Cerebellar cortex (tissue), 1 donor: ENCODE measurements at places on chromosomes 11 and 22.
A peak's percentile ranks its signal among the peaks of the same experiment; 100 is the strongest.

DNA sequence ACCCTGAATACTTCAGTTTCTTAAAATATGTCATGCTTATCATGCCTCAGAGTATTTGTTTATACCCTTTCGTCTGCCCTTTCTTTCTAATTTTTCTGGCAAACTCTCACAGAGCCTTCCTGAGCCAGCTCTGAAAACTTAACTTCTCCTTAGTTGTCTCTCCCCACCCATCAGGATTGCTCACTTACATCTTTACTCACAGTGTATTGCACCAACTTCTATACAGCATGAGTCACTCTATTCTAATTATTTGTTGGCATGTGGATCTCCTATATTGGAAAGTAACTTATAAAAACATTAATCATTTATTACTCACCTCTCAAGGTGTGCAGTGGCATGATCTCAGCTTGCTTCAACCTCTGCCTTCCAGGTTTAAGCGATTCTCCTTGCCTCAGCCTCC is 114.9 kb downstream of the FANCF start:
- no peak for DNase-seq

DNA sequence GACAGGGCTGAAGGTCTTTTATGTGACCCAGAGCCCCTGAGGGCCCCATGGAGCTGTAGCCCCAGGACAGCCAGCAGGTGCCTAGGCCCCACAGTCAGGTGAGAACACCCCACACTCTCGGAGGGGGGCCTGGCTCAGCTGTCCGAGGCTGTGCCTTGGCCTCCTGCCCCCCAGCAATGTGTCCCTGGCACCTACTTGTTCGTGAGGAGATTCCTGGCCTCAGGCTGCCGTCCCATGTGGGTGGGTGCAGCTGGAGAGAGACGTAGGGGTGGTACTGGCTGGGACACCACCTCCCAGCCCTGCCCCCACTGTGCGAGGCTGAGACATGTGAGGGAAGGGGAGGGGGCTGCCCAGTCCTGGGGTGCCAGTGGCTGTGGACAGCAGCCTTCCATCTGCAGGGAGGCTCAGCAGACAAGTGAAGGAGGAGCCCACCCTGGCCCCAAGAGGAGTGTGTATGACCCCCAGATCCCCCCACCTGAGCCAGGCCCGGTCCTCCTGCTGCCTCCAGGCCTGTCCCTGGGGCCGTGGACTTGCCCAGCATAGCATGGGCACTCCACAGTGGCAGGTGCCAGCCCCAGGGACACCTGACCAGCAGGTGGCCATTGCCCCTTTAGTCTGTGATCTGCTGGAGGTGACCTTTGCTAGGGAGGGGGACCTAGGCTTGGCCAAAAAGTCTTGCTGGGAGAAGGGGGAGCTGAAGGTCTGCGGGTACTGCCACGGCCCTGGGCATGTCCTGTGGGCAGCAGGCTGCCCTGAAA is 17.0 kb downstream of the IL17REL start:
- DNase-seq, result no peak

GRCh38 chr11:70372076-70372475 is 26.3 kb upstream of the CTTN start:
- no peak for DNase-seq

DNA sequence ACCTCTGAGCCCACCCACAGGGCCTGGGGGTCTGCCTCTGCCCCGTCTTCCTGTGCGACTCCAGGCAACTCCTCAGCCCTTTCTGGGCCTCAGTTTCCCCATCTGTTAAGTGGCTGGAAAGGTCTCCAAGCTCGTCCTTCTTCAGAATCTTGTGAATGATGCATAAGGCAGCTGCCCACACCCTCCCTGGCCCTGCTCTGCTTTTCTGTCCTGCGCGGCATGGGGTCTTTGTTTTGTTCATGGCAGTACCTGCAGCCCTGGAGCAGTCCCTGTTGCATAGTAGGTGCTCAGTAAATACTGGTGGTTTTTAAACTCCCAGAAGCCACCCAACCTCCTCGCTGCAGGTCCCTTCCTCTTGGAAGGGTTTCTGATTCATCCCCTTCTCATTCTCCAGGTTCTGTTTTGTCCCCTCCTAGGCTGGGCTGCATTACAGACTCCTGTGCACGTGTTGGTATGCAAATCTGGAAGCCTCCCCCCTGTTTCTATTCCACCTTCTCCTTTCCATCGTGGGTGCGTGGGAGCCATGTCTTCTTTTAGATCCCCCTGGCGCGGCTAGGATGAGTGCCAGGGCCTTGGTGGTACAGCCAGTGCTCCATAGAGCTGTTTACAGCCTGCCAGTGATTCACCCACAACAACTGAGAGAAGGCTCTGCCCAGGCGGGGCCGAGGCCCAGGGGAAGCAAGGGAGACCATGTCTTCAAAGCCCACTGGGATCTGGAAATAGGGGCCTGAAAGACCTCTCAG is 19.3 kb upstream of the SYT7 start:
- DNase-seq, result no peak

- no peak for DNase-seq
These were observed 49.8 kb downstream of the BMAL1 start for GRCh38 chr11:13327421-13327820.

DNA sequence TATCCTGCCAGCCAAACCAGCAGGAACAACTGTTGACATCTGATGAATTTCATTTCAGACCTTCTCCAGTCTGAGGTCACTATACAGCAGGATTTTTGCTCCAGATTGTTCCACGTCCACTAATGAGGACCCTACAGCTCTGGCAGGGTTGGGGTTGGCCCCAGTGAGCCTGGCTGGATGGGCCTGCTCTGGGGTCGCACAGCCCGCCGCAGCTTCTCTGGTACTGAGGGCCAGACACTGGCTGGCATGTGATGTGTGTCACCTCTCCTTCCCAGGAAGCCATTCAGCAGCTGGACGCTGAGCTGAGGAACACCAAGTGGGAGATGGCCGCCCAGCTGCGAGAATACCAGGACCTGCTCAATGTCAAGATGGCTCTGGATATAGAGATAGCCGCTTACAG is 5.4 kb downstream of the NEFH start:
- no peak for DNase-seq

DNA sequence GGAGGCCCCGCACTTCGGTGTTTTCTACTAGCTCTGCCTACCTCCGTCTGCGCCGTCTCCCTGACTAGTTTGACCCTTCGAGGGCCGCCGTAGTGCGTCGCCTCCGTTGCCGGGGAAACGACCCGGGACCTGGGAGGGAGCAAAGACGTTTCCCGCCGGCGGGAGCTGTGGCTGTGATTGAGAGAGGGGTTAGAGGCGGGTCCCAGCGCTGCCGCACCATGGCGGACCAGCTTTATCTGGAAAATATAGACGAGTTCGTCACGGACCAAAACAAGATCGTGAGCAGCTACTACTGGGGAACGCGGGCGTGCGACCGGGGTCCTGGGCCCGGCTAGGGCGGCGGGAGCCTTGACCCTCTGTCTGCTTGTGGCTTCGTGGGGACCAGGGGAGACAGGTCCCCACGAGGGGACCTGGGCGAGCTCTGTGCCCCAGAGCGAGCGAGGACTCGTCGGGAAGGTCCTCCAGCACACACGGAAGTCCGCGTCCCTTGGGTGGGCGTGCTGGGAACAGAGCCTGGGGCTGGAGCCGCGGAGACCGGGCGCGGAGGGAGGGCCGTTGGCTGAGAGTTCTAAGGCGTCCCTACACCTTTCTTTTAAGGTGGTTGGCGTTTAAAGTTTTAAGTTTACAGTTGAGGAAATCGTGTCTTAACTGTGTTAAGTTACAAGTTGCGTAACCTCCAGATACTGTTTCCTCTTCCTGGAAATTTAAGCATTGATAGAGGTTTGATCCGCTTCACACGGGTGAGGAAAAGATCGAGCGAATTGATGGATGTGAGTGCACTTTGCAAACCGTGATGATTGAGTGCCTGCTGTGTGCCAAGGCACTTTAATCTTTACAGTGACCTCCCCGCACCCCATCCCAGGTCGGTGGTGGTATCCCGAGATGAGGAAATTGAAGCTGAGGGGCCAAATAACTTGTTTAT is at the start of gene POLD3:
Gene POLD3 (plus strand): TSS at position 142 of the 922 bp plus-strand sequence. CDS start 77 bp downstream, at position 219.
- peak; percentile 92 for DNase-seq

GRCh38 chr11:38814670-38815069 is 2216.6 kb upstream of the RAG2 start:
- DNase-seq, result no peak

DNA sequence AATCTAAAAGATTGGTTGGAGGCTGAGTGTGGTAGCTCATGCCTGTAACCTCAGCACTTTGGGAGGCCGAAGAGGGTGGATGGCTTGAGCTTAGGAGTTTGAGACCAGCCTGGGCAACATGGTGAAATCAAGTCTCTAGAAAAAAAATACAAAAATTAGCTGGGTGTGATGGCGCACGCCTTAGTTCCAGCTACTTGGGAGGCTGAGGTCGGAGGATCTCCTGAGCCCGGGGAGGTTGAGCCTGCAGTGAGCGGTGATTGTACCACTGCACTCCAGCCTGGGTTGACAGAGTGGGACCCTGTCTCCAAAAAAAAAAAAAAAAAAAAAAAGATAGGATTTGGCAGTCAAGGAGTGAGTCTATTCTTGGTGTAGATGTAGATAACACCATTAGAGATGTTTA is 10.6 kb downstream of the FOLR1 start:
- DNase-seq, result no peak

DNA sequence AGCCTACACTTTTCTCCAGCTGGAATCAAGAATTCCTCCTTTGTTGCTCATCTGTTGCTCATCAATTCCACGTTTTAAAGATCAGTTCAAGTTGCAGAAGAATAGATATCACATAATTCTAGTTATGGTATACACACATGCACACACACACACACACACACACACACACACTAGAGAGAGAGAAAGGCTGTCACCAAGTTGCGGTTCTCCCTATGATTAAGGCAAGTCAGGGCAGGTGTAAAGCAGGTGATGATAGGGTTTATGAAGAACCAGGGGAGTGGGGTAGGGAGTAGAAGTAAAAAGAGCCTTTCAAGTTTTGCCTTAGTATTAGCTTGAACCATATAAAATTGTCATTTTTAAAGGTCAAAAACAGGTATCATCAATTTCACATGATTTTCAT is 31.7 kb upstream of the TMPRSS4 start:
- DNase-seq, result no peak

- peak; percentile 83 for DNase-seq
These were observed 34.1 kb downstream of the LIF start for GRCh38 chr22:30212363-30212995.

GRCh38 chr11:101915791-101916291 is 481 bp downstream of the ANGPTL5 start:
- peak; percentile 70 for DNase-seq

DNA sequence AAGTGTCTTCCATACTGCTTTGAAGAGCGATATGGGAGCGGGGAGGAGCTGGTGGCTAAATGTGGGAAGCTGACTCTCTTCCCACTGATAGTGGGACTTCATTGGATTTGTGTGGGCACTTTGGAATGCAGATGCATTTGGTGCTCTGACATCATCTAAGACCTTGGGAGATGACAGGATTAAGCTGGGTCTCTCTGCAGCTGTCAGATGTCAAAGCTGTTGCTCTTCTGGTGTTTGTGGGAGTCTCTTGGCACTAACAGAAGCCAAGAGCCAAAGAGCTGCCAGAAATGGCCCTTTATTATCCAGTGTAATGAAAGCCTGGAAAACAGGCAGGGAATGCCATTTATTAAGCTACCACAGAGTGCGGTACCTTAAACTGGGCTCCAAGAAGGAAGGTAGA is 20.6 kb downstream of the GRAMD1B start:
- peak; percentile 56 for DNase-seq

DNA sequence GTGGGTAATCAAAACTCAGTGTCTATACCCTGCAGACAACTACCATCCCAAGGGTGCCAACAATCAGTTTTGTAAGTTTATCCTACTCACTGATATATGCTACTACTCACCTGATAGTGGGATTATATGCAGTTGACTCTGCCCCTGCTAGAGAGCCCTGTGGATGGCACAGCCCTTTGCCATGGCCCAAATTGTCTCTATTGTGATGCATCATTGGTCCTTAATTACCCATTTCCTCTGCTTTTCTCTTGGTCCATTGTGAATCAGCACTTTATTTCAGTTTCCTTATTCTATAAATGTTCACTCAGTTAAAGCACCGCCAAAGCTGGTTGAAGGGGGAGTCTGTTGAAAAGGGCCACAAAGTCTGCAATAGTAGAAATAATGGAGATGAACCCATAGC is 42.3 kb downstream of the PLAAT5 start:
- no peak for DNase-seq

GRCh38 chr11:102383839-102384238 is 36.8 kb downstream of the BIRC2 start:
- no peak for DNase-seq

- DNase-seq, result peak; percentile 76
These were observed 324.7 kb downstream of the ETS1 start for GRCh38 chr11:128262463-128263345.

- no peak for DNase-seq
These were observed 1.9 kb downstream of the LGALS2 start for GRCh38 chr22:37578002-37578401.
